ENCODE measurements at places on chromosomes 4 and X.
A peak's percentile ranks its signal among the peaks of the same experiment; 100 is the strongest.

DNA sequence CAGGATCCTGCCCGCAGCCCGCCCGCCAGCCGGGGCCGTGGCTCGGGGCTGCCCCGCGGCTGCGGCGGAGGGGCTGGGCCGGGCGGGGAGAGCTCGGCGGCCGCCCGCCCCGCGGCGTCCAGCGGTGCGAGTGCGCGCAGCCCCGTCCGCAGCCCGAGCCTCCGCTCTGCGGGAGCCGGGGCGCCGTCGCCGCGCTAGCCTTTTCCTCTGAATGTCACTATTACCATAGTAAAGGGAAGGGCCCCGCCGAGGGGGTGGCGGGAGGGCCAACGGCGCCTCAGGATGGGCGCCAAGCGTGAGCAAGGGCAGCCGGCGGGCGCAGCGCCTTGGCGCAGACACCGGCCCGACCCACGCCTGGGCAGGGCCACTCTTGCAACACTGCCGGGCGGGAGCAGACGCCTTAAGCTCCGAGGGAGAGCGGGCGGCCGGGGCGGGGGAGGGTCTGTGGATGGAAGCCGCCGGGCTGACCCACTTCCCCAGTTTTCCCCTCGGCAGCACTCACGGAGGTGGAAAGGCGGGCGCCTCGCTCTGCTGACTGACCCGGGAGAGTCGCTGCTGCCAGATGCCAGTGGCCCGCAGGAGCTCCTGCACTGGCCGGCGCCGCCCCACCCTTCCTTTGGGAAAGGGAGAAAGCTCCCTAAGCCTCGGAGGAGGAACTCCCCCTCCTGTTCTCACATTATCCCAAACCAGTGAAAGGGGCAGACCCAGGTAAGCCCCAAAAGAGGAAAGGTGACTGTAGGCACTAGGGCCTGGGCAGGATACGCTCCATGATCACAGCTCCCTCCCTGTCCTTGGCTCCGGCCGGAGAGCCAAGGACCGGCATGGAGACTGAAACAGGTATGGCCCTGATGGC, 329.4 kb downstream of the HNRNPD start:
- DNase-seq = no peak

DNA sequence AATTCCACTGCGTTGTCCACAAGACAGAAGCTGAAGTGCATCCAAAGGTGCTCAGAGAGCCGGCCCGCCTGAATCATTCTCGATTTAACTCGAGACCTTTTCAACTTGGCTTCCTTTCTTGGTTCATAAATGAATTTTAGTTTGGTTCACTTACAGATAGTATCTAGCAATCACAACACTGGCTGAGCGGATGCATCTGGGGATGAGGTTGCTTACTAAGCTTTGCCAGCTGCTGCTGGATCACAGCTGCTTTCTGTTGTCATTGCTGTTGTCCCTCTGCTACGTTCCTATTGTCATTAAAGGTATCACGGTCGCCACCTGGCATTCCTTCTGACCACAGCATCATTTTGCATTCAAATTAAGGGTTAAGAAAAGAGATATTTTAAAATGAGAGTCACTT, 115.5 kb downstream of the NFKB1 start:
- no peak for DNase-seq

DNA sequence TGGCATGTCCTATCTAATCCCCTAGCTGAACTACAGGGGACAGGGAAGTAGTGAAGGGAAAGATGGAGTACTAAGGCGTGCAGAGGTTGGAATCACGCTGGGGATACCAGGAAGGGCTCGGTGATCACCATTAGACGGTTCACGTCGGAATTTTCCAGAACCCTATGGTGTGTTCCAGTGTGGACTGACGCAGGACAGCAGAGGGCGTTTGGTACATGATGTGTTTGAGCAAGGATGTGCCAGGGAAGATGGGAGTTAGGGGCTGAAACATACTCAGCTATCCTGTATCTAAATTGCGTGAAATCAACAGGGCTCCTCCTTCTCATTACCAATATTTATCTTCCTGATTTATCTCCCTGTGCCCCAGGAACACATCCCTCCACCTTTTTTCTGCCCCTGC, 33.7 kb downstream of the PRPS2 start:
- DNase-seq = no peak

DNA sequence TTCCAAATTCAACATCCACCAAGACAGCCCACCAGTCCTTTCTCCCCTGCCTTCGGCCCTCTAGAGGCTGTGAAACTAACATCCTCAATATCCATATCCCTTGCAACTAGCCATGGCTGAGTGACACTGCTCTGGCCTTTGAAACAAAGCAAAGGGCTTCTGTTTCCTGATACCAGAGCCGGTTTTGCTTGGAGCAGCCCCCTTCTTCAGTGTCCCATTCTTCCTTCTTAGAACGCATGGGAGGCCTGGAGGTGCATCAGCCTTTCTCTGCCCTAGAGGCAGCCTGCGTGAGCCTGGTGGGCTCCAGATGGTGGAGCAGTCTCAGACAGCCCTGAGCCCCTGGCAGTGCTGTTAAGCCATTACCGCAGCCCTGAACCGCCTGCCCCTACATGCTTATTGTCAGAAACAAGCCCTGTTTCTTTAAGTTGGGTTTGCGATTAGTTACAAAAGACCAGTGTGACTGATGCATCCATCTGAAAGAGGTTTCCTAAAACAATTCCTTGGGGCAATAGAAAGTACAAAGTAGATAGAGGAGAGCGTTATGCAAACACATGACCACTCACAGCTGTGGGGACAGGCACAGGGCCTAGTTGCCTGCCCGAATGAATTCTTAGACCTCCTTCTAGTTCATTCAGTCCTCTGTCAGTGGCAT, 74.1 kb downstream of the EVC start:
- DNase-seq = no peak

DNA sequence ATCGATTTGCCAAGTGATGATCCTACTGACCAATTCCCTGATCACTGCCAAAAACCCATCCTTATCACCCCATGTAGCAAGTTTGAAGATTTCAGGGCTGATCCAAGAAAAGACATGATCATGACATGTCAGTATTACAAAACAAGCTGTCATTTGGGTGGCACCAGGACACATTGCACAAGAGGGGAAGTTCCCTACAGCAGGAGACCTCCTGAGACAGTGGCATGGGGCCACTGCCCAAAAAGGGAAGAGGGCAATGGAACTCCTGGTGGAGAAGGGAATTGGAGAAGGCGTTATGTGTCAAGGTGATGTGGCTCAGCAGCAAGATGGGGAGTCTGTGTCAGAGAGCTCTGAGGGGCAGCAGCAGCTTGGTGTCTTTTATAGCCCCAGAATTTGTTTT, 43.4 kb downstream of the ZNF182 start:
- no peak for DNase-seq

DNA sequence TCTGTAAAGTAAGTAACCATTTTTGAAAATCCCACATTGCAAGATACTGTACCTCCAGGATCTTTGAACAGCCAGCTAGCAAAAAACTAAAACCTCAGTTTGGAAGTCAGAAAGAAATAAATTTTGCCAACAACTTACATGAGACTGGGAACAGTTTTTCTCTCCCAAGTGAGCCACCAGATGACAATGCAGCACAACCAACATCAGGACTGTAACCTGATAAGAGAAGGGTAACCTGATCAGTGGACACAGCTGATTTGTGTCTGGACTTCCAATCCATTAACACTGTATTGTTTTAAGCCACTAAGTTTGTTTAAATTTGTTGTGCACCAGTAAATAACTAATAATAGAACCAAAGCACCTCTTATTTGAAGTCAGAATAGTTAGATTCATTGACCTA, 923.3 kb downstream of the FAT4 start:
- DNase-seq = no peak

GRCh38 chr4:78671903-78672815, 104.0 kb upstream of the BMP2K start:
- DNase-seq = no peak

DNA sequence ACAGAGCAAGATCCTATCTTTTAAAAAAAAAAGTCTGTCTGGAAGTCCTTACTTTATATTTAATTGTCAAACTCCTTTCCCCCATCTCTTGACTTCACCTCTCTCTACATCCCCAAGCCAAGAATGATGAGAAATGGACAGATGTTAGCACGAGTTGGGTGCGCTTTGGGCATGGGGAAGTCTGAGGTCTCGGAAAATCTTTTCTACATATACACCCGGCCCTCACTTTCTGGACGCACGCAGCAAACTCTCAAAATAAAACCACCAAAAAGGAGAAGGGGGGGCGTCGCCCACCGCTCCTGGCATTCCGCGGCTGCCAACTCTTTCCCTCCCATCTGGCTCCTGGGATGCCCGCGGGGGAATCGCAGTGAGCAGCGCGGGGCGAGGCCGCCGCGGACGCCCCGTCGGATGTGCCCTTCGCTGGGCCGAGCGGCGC, 756 bp downstream of the IGFBP7 start:
- DNase-seq = no peak

DNA sequence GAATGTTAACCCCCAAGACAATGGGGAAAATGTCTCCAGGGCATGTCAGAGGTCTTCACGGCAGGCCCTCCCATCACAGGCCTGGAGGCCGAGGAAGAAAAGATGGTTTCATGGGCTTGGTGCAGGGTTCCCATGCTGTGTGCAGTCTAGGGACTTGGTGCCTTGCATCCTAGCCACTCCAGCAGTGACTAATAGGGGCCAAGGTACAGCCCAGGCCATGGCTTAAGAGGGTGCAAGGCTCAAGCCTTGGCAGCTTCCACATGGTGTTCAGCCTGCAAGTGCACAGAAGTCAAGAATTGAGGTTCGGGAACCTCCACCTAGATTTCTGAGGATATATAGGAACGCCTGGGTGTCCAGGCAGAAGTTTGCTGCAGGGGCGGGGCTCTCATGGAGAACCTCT, 50.6 kb downstream of the BMP3 start:
- no peak for DNase-seq

DNA sequence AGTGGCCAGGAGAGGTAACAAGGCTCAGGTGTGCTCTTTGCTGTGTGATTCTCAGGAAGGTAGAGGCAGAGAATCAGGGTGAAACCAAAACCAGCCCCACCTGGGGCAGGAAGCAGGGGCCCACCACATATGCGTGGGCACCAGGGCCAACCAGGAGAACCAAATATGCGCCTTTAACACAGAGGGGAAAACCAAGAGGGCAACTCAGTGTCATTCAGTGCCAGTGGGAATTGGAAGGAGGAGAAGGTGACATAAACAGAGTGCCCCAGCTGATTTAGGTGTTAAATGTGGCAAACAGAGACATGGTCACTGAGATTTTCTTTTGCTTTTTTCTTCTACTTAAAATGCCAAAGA, 106.8 kb upstream of the MAMLD1 start:
- DNase-seq = peak; percentile 49

- no peak for DNase-seq
Measured at GRCh38 chr4:121375262-121375661, 5.6 kb downstream of the QRFPR start.

DNA sequence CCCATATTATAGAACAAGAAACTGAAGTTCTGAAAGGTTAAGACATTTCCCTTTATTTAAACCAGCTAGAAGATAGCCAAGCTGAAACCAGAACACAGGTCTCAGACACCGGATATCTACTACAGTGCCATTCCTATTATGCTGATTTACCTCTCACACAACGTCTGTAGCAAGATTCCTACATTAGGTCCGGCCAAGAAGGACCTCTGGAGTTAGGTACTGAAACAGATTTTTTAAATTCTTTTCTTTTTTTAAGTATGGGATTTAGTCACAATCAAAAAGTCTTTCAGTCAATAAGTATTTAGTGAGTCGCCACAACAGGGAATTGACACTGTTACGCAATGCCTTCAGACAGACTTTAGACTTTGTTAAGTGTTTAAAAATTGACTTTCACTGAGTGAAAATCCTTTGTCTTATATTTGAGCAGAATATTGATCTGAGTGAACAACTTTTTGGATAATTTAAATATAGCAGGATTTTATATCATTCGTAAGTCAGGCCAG, 26.5 kb upstream of the SPANXN4 start:
- no peak for DNase-seq

DNA sequence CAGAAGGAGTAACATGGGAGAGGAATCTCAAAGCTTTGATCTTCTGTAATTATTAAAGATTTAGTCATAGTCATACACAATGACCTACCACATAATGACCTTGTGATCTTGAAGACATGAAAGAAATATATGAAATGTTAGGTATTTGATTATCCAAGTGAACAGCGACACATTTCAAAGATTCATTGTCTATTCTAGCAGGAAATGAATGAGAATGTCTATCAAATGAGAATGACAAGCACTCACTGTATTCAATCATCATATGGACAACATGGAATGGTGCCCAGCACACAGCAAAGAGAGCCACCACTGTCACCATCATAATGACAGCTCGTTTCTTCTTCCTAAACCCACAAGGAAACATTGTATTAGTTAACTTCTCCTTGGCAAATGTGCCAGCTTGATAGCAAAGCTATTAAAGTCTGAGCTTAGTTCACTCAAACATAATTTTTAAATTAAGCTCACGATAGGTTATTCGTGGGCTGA, 50.6 kb downstream of the QRFPR start:
- DNase-seq = no peak

DNA sequence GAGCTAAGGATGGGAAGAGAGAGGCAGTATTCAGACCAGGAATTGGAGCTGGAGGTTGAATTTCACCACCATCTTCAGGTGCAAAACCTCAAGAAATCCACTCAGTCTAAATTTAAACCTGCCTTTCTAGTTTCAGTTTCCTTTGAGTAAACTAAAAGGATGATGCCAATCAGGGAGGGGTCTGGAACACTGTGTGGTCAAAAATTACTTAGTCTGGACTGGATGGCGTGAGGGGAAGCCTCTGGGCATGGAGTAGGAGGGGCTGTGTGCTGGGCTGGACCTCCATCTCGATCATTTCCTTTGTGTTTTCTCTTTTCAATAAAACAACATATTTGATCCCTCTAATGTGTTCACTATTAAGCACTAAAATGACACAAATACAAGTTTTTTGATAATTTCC, 120.1 kb downstream of the GC start:
- no peak for DNase-seq

GRCh38 chrX:72306851-72307645, 1.3 kb upstream of the CITED1 start:
- no peak for DNase-seq

DNA sequence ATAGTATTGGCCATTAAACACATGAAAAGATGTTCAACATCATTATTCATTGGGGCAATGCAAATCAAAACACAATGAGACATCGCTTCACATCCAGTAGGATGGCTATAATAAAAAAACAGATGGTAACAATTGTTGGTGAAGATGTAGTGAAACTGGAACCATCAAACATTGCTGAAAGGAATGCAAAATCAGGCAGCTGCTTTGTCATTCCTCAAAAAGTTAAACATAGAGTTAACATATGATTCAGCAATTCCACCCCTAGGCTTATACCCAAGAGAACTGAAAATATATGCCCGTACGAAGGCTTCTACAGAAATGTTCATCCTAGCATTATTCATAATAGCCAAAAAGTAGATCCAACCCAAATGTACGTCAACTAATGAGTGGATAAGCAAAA, 144.0 kb upstream of the NAP1L5 start:
- DNase-seq = no peak

DNA sequence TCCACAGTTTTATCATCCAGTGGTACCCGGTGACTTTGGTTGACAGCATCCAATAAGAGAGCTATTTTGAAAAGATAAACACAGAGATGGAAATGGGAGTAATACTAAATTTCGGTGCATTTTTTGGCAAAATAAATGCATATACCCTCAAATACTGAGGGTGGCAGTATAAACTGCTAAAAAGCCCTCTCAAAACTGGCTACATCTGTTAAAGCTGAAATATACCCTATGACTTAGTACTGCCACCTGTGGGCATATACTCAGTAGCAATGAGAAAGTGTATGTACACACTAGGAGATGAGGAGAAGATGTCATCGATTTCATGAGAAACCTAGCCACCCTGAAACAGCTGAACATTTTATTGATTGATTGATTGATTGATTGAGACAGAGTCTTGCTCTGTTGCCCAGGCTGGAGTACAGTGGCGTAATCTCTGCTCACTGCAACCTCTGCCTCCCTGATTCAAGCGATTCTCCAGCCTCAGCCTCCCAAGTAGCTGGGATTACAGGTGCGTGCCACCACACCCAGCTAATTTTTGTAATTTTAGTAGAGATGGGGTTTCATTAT, 12.2 kb upstream of the TMEM128 start:
- DNase-seq = no peak
